Activated CD4-positive, alpha-beta T cell treated with anti-CD3 and anti-CD28 coated beads, Interleukin-2, amount 50 U/mL, for 48 hours (primary cell): ENCODE measurements at places on chromosomes 16 and 17.

- no peak for DNase-seq
Measured at GRCh38 chr17:44912763-44913544, 2.3 kb downstream of the GFAP start.

- no peak for DNase-seq
Measured at GRCh38 chr16:71919035-71919434, 23.7 kb downstream of the IST1 start.

DNA sequence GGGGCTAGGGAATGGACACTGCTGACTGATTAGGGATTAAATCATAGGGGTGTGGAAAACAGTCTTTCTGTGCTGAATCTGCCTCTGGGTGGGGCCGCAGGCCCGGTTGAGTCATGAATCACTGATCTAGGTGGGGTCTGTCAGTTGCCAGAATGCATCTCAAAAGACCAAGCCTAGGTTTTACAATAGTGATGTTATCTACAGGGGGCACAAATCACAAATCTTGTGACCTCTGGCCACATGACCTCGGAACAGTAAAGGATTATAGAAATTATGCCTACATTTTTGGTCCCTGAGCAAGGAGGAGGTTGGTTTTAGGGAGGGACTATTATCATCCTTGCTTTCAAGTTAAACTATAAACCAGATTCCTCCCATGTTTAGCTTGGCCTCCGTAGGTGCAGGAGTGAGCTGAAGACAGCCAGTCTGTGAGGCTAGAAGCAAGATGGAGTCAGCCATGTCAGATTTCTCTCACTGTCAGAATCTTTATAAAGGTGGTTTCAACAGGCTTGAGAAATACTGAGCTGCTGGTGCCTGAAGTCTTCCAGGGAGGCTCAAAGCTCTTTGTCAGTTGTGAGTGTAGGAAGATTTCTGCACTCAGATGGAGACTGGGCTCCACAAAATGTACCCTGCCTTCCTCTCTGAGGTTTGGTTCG, 12.9 kb downstream of the GNGT2 start:
- no peak for DNase-seq

- DNase-seq, result no peak
Measured at GRCh38 chr17:60229188-60229802, 79.5 kb downstream of the CA4 start.

GRCh38 chr17:48192321-48192731, 84.8 kb downstream of the SNX11 start:
- no peak for DNase-seq

GRCh38 chr16:47016700-47017133, 43.2 kb upstream of the DNAJA2 start:
- peak; percentile 13 for DNase-seq

GRCh38 chr17:19371259-19372010, 6.9 kb upstream of the MAPK7 start:
- DNase-seq, result no peak

- DNase-seq, result no peak
Measured at GRCh38 chr17:58088624-58089023, 5.4 kb downstream of the DYNLL2 start.

GRCh38 chr16:78303946-78304345, 204.5 kb downstream of the WWOX start:
- no peak for DNase-seq

GRCh38 chr16:1900452-1900774, 17.8 kb downstream of the HS3ST6 start:
- DNase-seq, result no peak

- DNase-seq, result no peak
Measured at GRCh38 chr17:28702026-28702751, 9.5 kb downstream of the PROCA1 start.

GRCh38 chr16:6704306-6704930, 628.2 kb upstream of the RBFOX1 start:
- no peak for DNase-seq

DNA sequence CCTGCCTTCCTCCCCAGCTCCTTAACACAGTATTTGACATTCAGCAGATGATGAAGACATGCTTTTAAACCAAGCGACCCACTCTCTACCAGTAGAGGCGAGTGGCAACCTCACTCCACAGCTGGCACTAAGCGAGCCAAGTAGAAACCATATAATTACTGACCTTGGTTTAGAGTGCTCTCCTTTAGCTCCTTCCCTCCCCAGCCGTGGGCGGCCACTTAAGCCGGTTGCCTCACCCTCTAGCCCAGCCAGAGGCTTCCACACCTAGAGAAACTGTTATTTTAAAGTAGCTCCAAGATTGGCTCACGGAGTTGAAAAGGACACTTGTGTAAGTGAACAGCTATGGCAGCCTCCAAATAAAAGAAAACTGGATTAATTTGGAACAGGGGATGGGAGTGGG, 109.1 kb upstream of the CRHR1 start:
- DNase-seq, result no peak

DNA sequence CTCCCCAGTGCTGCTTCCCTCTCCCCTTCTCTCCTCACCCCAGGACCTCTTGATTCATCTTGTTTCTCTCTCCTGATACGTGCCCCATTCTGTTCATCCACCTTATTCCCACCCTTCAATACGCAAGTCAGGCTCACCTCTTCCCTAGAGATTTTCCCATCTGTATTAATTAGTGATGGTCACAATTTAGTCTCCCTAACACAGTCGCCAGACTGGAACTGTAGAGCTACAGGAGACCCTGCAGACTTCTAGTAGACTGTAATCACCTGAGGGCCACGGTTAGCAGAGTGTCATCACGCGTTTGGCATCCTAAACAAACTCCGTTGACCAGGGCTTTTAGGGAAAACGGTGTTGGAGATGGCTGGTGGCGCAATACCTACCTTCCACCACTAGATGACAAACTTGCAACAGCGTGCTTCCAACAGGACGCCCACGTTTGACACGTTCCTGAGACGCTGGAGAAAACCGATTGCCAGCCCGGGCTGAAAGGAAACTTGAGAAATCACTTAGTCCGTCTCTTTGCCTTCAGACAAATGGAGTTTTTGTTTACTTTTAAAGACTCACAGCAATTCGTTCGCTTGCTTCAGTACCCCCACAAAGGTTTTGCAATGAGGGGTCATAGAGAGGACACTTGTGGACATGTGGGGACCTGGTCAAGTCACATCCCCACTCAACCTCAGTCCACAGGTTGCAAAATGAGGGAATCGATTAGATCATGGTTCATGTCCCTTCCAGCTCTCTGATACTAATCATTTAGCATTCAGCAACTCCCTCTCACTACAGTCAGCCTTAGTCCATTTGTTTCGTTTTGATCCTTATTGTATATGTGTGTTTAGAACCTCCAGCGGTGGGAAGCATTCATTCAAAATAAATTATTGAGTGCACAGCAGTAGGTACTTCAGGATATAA, 20.6 kb downstream of the MYL4 start:
- peak; percentile 74 for DNase-seq

- no peak for DNase-seq
Measured at GRCh38 chr16:81374550-81374949, 59.8 kb downstream of the GAN start.

DNA sequence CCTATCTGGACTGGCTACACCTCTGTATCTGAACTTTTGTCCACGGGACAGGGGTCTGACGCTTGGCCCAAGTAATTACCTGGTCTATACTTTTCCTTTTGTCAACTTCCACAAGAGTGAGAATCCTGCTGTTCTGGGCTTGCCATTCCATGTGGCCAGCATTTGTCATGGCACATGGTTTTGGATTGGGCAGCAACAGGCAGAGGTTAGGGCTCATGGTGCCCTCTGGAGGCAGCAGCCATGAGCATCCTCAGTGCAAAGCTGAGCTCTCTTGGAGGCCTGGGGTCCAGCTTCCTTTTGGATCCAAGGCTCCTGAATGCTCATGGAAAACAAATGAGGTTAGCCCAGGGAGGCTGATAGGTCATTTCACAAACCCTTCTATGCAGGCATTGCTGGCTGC, 7.5 kb upstream of the EDC4 start:
- no peak for DNase-seq

DNA sequence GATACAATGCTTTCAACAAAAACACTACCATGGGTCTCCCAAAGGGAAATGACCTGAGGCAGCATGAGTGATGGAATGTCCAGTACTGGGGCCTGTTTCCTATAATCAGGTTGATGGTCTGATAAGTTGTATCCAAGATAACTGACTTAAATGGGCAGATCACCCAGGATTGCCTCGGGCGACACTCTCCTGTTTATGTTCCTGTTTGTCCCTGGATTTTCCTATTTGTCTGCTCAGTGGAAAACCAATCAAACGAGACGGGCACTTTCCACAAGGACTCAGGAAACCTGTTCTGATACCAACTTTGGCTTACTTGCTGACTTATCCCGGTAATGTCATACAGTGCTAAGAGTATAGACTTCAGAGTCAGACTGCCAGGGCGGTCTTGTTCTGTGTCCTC, 27.4 kb downstream of the USP43 start:
- no peak for DNase-seq

DNA sequence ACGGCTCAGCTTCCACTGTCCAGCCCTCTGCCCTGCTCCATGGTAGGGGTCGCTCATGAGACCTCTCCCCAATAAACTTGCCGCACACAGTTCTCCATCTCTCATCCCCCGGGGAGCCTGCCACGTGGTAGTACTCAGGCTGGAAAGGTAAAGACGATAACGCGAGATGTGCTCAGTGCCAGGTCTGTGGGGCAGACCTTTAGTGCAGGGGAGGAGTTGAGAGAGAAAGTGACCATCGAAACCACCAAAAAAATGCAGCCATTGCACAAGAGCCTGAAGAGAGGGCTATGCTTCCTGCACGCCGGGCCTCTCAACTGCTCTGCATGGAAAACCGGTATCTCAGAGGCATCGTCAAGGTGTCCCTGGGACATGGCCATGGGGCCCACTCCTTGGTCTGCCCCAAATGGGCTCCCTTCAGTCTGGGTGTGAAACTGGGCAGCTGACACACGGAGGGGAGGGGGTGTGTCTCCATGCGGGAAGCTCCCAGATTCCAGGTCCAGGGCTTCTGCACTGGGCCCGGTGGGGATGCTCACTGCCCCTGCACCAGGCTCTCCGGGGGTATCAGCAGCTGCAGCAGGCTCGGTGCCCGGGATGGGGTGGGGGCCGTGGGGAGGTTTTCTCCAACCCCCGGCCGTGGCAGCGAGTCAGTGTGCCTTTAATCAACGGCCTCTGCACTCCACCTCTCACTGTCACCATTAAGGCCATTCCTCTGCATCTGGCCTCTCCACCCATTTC, 4.7 kb upstream of the AANAT start:
- no peak for DNase-seq

DNA sequence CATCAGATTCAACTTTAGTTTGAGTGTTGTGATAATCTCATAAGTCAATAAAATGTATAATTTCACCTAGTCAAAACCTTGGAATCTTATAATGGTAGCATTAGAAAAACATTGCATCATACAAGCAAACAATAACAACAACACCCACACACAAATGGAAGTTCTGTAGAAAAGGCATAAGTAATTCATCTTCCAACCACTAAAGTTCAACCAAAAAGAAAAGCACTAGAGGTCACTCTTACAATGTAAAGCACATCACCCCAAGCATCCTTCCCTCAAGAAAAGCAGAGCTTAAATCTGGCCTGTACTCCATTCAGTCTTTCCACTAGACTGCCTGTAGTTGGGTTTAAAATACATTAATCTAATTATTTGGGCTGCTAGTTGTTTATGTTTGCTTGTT, 1.8 kb downstream of the CNTNAP4 start:
- no peak for DNase-seq

- no peak for DNase-seq
Measured at GRCh38 chr17:79513206-79513605, 97.6 kb downstream of the RBFOX3 start.

- no peak for DNase-seq
Measured at GRCh38 chr16:84609563-84610177, 8.2 kb downstream of the COTL1 start.

- no peak for DNase-seq
Measured at GRCh38 chr16:83301971-83302370, 505.8 kb upstream of the HSBP1 start.

DNA sequence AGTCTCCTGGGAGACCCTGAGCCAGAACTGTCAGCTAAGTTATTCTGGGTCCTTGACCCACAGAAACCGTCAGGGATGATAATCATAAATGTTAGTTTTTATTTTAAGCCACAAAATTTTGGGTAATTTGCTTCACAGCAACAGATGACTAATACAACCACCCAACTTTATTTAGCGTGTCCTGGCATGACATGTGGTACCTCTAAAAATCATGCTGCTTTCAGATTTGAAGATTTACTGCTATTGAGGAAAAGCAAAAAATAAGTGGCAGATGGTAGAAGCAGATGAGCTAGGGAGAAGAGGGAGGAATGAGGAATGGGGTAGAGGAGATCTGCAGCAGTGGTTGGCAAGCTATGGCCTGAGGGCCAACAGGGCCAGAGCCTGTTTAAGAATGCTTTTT, 90.4 kb downstream of the TMEM100 start:
- no peak for DNase-seq

- DNase-seq, result no peak
Measured at GRCh38 chr17:49986396-49987289, 8.4 kb downstream of the DLX3 start.

- no peak for DNase-seq
Measured at GRCh38 chr16:11783319-11784037, 13.6 kb downstream of the ZC3H7A start.

- no peak for DNase-seq
Measured at GRCh38 chr17:58873926-58874325, 118.3 kb downstream of the PPM1E start.

- DNase-seq, result no peak
Measured at GRCh38 chr17:68391561-68392268, 65.6 kb downstream of the WIPI1 start.

- DNase-seq, result no peak
Measured at GRCh38 chr17:48215583-48216139, 108.1 kb downstream of the SNX11 start.

DNA sequence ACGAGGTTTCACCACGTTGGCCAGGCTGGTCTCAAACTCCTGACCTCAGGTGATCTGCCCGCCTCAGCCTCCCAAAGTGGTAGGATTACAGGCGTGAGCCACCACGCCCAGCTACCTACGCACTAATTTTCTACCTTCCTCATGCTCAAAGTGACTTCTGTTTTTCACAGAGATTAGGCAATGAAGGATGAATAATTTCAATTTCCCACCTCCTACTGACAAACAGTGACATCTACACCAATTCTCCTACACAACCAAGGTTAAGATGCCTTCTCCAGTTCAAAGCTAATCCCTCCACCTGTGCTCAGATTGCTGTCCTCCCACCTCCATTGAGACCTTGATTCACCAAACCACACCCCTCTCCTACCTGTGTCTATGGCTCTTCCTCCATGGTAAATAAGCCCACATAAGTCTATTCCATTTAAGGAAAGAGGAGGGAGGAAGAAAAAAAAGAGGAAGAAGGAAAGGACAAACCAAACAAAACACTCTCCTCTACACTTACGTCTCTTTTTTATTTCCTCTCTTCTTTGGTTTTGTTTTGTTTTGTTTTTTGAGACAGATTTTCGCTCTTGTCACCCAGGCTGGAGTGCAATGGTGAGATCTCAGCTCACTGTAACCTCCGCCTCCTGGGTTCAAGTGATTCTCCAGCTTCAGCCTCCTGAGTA, 5.5 kb upstream of the MED11 start:
- no peak for DNase-seq

GRCh38 chr16:65619606-65620005, 497.7 kb upstream of the CDH11 start:
- no peak for DNase-seq

GRCh38 chr17:55931446-55931845, 180.6 kb downstream of the PCTP start:
- no peak for DNase-seq
